ENCODE measurements at places on chromosomes 7 and 10.

- DNase-seq = no peak
These were observed 130.3 kb downstream of the DNAJC1 start for GRCh38 chr10:21873198-21873597.

- DNase-seq = no peak
These were observed 26.6 kb upstream of the LMTK2 start for GRCh38 chr7:98079891-98080648.

- DNase-seq = peak; percentile 34
These were observed 339.1 kb downstream of the ATRNL1 start for GRCh38 chr10:115432188-115432819.

GRCh38 chr7:106016331-106016730 lies 53.3 kb downstream of the CDHR3 start:
- DNase-seq = no peak

- no peak for DNase-seq
These were observed 7.2 kb downstream of the C10orf90 start for GRCh38 chr10:126663328-126663727.
